ENCODE measurements at places on chromosomes 3 and 15.

- DNase-seq: peak; percentile 87
Measured at GRCh38 chr15:57152666-57153539, 223.4 kb upstream of the CGNL1 start.

GRCh38 chr15:36449084-36449661 is 130.3 kb upstream of the CDIN1 start:
- DNase-seq: no peak

DNA sequence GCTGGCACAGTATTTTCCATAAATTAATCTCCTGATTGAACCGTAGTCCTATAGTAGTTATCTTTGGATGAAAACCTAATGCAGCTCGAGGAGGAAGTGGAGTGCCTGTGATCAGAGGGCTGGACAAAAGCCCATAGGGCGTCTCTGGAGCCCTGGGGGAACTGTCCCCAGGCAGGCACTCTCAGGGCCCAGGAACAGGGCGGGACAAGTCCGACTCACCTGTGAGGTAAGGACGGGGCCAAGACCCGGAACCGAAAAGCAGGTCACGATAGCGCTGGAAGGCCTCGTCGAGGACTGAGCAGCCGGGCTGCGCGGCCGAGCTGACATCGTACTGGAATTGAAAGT is 341 bp downstream of the HEXA start:
- no peak for DNase-seq

DNA sequence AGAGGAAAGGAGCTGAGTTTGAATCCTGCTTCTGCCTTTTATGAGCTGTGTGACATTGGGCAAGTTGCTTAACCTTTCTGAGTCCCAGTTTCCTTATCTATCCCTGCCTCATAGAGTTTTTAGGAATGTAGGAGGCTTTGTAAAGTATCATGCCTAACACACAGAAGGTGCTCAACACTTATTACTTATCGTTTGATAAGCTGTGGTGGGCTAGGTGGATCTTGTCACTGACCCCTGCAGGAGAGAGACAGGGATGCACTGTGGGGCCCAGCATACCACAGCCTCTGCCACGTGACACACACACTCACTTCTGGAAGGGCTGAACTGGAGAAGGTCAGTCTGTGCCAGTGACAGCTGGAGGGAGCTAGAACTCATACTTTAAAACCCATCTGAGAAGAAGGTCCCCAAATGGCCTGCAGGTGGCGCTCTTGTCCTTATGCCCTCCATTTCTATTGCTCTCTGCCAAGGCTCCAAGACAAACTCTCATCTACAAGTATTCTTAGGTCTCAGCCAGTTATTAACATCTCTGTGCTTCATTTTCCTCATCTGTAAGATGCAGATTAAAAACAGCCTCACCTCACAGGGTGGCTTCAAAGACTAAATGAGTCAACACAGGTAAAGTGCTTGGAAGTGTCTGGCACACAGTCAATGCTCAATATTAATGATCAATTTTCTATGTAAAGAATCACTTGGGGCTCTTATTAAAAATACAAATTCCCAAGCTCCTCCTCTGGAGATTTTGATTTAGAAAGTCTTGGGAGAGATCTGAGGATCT is 57.5 kb upstream of the HACD2 start:
- DNase-seq: peak; percentile 93

- DNase-seq: no peak
Measured at GRCh38 chr3:175384569-175384968, 525.4 kb downstream of the NAALADL2 start.

GRCh38 chr3:88542916-88543315 is 393.2 kb downstream of the C3orf38 start:
- DNase-seq: no peak

GRCh38 chr15:99961011-99961441 is 227.8 kb upstream of the LYSMD4 start:
- DNase-seq: peak; percentile 34

DNA sequence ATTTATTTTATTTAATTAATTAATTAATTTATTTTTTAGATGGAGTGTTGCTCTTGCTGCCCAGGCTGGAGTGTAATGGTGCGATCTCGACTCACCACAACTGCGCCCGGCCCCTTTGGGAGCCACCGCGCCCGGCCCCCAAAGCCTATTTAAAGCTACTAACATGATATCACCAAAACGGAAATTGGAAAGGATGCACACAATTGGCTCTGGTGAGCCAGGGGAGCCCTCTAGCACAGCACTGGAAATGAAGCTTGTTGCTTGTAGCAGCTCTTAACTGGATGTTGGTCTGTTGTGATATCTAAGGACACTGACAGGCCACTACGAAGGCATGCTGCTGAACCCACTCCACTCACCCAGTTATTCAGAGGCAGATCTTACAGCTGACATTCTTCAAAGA is 104.5 kb downstream of the IGF2BP2 start:
- no peak for DNase-seq

DNA sequence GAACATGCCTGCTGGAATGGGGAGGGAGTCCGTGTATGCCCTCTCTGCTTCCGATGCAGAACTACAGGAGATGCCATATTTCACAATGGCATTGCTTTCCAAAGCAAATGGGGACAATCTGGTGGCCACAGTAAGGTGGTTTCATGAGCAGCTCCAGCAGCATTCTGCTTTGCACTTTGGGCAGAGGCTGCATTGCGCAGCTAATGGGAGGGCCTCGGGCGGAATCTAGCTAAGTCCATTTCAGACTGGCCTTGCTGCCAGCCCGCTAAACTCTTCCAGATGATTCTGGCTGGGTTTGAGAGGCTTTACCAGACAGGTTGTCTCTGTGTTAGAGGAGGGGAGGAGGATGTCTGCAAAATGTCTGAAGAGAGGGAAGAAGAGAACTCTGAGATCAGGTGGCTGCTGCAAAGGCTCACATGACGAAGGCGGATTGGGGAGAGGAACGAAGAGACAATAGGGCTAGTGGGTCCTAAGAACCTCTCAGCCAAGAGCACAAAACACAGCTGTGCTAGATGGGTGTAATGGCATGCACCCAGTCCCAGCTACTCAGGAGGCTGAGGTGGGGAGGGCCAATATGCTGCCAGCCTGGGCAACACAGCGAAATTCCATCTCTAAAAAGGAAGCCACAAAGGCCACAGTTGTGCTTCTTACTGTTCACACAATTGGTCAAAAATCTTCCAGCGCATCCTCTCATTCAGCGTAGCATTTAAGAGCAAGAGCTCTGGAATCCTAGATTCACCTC is 63.7 kb downstream of the BDH1 start:
- no peak for DNase-seq

GRCh38 chr15:101024073-101024695 is 105.0 kb downstream of the LRRK1 start:
- DNase-seq: peak; percentile 84

DNA sequence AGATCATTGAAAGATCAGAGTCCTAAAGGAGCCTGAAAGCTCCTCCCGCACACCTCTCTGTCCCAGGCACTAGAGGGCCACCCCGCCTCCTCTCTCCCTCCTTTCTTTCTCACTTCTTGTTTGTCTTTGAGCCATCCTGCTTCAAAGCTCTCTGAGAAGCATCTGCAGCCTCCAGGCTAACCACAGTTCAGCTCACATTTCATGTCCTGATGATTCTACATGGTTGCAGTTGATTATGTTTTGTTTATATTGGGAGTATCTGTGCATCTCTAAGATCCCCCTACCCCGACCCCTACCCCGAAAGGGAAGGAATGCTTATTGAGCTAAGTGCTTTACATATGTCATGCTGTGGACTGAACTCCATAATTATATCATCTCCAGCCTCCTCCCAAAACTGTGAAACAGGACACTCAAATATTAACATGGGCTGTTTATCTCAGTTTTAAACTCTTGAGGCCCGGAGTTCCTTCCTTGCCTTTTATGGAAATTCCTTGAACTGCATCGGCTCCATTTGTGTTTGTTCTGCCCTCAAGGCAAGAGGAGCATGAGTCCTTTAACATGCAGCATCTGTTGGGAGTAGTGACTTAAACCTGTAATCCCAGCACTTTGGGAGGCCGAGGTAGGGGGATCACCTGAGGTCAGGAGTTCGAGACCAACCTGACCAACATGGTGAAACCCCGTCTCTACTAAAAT is 30.9 kb downstream of the MGLL start:
- DNase-seq: peak; percentile 66
